ENCODE measurements at places on chromosomes 3 and 15. TPM values are rescaled to one million over a fixed set of nuclear protein-coding genes. Genes with fewer than 3 reads are reported as not detected.

Gene DPPA2
- 1.6 TPM for total RNA-seq

Gene PLCB2
- total RNA-seq = 4.4 TPM

DNA sequence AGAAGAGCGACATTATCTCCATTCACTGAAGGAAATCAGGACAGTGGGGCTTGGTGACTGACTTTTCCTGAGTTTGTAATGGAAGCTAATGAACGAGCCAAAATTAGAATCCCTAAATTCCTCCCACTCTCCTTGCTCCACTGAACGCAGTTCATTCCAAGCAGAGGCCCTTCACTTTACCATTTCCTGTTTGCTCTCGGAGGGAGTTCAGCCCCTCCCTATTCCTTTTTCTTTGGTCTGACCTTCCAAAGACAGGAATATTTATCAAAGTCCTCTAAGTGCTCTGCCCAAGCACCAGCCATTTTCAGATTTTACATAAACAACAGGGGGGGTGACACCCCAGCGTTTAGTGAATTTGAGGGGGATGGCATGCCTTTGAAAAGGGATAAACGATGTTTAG, 24.0 kb upstream of the PTPRG start:
- H3K4me1 ChIP-seq = peaks cover 5% of the 10 kb centered on the region
- peak; percentile 79 for DNase-seq
- H3K4me3 ChIP-seq = peak overlapping the region; percentile 33
- no peaks in the 10 kb centered on the region for H3K36me3 ChIP-seq

GRCh38 chr3:86976219-86976618, 14.7 kb downstream of the VGLL3 start:
- no peaks in the 10 kb centered on the region for H3K4me1 ChIP-seq
- no peaks in the 10 kb centered on the region for H3K27me3 ChIP-seq
- H3K4me3 ChIP-seq = no peak overlapping the region
- H3K36me3 ChIP-seq = no peaks in the 10 kb centered on the region
- DNase-seq = no peak
- H3K27ac ChIP-seq = no peak overlapping the region

DNA sequence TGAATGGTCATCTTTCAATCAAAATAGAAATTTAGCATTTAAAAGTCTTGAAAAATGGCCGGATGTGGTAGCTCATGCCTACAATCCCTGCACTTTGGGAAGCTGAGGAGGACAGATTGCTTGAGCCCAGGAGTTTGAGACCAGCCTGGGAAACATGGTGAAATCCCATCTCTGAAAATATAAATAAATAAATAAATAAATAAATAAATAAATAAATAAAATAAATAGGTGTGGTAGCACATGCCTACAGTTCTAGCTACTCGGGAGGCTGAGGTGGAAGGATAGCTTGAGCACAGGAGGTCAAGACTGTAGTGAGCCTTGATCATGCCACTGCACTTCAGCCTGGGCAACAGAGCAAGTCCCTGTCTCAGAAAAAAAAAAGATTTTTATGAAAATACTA, 25.9 kb downstream of the SLC30A4 start:
- DNase-seq = no peak
- H3K36me3 ChIP-seq = no peaks in the 10 kb centered on the region
- no peaks in the 10 kb centered on the region for H3K27me3 ChIP-seq
- peaks cover 5% of the 10 kb centered on the region for H3K4me1 ChIP-seq

GRCh38 chr3:98655666-98656065, 62.3 kb upstream of the CPOX start:
- H3K27me3 ChIP-seq = peaks cover 40% of the 10 kb centered on the region
- no peaks in the 10 kb centered on the region for H3K36me3 ChIP-seq
- H3K4me1 ChIP-seq = no peaks in the 10 kb centered on the region
- no peak overlapping the region for H3K4me3 ChIP-seq

DNA sequence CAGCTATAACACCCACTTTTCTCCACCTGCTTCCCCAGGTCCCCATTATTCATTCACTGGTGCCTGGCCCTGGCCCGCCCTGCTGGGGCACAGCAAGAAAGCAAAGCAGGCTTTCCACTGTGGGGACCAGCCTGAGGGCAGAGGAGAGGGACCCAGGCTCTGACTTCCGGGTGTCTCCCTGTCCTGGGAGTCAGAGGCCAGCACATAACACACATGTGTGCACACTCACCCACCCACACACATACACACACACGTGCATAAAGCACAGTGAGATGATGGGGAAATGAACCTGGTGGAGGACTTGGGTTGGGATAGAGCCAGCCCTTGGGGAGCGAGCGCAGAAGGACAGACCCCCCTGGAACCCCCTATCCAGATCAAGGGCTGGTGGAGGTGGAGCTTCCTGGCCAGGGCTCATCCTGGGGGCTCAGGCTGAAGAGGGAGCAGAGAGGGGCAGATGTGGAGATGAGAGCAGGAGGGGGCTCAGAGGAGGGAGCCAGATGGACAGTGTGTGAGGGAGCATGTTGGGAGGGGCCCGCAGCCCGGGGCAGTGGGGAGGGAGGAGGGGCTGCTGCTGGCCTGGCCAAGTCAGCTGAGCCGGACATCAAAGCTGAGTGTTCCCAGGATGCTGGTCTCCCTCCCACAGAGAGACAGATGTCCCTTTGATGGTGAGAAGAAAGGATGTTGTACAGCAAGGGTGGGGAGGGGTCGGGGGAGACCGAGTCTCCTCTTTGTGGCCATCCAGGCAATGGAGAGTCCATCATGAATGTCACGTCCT, 78.2 kb downstream of the LINGO1 start:
- peaks cover 13% of the 10 kb centered on the region for H3K27me3 ChIP-seq
- DNase-seq = no peak
- peak overlapping the region; percentile 55 for H3K27ac ChIP-seq
- peaks cover 7% of the 10 kb centered on the region for H3K4me1 ChIP-seq

GRCh38 chr15:89665449-89666181, 10.3 kb upstream of the KIF7 start:
- H3K27me3 ChIP-seq = peaks cover 24% of the 10 kb centered on the region
- H3K36me3 ChIP-seq = no peaks in the 10 kb centered on the region
- no peak overlapping the region for H3K27ac ChIP-seq
- H3K4me1 ChIP-seq = no peaks in the 10 kb centered on the region
- no peak overlapping the region for H3K4me3 ChIP-seq

- no peak for DNase-seq
- H3K27me3 ChIP-seq = no peaks in the 10 kb centered on the region
- H3K36me3 ChIP-seq = peaks cover 30% of the 10 kb centered on the region
- H3K4me1 ChIP-seq = no peaks in the 10 kb centered on the region
These were observed 19.5 kb downstream of the NBEAL2 start for GRCh38 chr3:46998852-46999515.

DNA sequence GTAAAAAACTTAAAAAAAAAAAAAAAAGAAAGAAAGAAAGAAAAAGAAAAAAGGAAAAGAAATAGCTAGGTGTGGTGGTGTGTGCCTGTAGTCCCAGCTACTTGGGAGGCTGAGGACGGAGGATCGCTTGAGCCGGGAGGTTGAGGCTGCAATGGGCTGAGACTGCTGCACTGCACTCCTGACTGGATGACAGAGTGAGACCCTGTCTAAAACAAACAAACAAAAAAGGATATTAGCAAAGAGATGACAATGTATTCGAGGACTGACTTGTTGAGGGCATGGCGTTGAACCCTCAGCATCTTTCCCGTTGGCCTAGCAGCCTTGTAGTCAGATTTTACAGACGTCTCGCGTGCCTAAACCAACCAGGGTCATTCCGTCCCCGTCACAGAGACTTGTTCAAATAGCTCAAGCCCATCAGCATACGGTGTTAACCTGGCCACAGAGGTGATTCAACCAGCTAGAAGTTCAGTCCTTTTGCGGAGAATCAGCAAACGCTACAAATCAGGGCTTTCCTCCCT, 528 bp upstream of the NIT2 start:
- no peak for DNase-seq
- H3K27me3 ChIP-seq = no peaks in the 10 kb centered on the region
- peaks cover 8% of the 10 kb centered on the region for H3K4me1 ChIP-seq
- H3K36me3 ChIP-seq = peaks cover 2% of the 10 kb centered on the region
- H3K27ac ChIP-seq = no peak overlapping the region
- H3K4me3 ChIP-seq = peak overlapping the region; percentile 78

GRCh38 chr15:40320931-40321371, 2.5 kb upstream of the INAFM2 start:
- H3K4me3 ChIP-seq = no peak overlapping the region
- no peaks in the 10 kb centered on the region for H3K4me1 ChIP-seq
- no peak overlapping the region for H3K27ac ChIP-seq
- peaks cover 56% of the 10 kb centered on the region for H3K27me3 ChIP-seq
- DNase-seq = peak; percentile 76

GRCh38 chr15:68553994-68554720, 24.6 kb upstream of the CORO2B start:
- DNase-seq = peak; percentile 93
- H3K36me3 ChIP-seq = no peaks in the 10 kb centered on the region
- peaks cover 13% of the 10 kb centered on the region for H3K27me3 ChIP-seq
- H3K4me3 ChIP-seq = no peak overlapping the region
